ENCODE measurements at places on chromosomes 1 and 21. TPM values are rescaled to one million over a fixed set of nuclear protein-coding genes. Genes with fewer than 3 reads are reported as not detected.

The TMPRSS3 gene
- not detected for total RNA-seq

The HORMAD1 gene
- total RNA-seq, result 0.78 TPM

The AMPD1 gene
- not detected for total RNA-seq

The DNASE2B gene
- 0.16 TPM for total RNA-seq

The OSCP1 gene
- 16.4 TPM for total RNA-seq

The NFASC gene
- total RNA-seq, result 32.4 TPM

The RCSD1 gene
- 6.9 TPM for total RNA-seq

The CADM3 gene
- 112 TPM for total RNA-seq

The ATP1A2 gene
- total RNA-seq, result 47.1 TPM

The GPR3 gene
- not detected for total RNA-seq

The GJA9 gene
- total RNA-seq, result not detected

The TEDDM1 gene
- total RNA-seq, result not detected

The KCNK1 gene
- total RNA-seq, result 5.3 TPM

The RHD gene
- 0.16 TPM for total RNA-seq

DNA sequence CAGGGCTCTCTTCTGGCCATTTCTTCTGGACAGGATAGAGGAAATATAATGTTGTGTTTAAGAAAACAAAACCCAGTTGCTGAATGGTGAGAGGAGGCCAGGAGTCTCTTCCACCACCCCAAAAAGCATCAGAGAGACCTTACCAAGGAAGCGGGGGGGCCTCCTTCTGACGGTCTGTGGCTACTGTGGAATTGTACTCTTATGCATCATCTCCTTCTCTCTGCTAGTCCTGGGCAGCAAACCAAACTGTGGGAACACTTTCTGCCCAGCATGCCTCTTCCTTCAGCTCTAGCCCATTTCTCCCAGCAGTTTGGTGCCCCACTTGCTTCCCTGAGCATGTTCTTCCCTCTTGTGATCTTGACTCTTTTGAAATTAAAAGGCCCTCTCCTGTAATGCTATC is 157.7 kb downstream of the HHIPL2 start:
- no peak for DNase-seq

DNA sequence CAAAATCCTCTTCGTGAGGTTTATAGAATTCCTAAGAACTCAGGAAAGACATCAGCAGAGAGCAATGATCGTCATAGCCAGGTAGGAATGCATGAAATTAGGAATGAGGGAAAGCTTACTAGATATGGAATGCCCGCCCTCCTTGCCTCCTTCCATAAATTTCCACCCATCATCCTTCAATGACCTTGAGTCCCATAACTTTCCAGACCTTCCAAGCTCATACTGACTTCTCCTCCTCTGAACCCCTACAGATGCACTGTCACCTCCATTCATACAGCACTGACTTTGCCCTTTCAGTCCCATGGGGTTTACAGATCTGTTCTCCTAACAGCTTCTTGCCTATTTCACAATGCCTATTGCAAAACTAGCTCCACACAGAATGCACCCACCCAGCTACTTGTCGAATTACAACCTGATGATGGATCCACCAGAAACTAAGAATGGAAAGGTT is 23.8 kb upstream of the PPP1R15B start:
- DNase-seq, result no peak

DNA sequence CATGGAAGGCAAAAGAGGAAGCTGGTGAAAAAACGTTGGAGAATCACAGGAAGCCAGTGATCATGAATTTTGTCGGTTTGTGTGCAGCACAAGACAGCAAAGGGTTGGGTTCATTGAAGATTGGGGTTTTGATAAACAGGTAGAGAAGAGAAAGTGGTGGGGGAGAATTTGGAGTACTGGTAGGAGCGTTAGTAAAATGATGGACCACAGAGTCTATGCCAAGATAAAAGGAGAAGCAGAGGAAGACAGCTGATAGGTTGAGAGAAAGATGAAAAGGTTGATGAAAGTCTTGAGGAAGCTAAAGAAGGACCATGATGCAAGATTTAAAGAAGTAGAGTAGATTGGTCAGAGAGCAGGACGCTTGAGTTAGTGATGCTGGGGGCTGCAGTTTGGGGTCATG is 156.8 kb upstream of the POU3F1 start:
- DNase-seq, result no peak

DNA sequence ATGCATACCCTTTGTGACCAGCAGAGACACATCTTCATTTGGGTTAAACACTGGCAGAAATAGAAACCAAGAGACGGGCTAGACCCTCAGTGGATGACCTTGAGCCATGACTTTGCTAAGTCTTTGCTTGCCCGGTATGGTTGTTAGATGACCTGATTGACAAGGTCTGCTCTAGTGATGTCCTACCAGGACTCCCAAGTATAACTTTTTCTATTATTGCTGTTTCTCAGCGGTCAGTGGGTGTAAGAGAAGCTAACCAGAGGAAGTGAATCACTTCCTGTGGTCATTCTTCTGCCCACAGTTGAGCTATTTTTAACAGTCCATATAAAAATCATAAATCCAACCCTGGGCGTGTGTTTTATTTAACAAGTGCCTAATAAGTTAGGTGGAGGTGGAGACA is 126.2 kb upstream of the ETS2 start:
- DNase-seq, result no peak

- DNase-seq, result no peak
Measured at GRCh38 chr1:236165238-236165981, 23.1 kb downstream of the GPR137B start.

DNA sequence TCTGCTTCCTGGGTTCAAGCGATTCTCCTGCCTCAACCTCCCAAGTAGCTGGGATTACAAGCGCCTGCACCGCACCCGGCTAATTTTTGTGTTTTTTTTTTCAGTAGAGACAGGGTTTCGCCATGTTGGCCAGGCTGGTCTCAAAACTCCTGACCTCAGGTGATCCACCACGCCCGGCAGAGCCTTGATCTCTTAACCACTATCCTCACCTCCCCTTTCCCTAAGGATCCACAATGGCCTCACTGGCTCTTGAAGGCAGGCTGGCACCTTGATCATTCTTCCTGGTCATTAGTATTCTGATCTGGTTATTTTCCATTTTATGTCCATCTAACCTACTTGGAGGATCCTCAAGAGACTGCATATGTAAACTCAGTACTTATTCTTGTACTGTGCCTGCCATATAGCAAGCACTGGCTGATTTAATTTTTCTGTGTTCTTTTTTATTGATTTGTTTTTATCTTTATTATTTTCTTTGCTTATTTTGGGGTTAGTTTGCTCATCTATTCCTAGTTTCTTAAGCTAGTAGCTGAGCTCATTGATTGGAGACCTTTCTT is 6.3 kb downstream of the RCC1 start:
- no peak for DNase-seq

DNA sequence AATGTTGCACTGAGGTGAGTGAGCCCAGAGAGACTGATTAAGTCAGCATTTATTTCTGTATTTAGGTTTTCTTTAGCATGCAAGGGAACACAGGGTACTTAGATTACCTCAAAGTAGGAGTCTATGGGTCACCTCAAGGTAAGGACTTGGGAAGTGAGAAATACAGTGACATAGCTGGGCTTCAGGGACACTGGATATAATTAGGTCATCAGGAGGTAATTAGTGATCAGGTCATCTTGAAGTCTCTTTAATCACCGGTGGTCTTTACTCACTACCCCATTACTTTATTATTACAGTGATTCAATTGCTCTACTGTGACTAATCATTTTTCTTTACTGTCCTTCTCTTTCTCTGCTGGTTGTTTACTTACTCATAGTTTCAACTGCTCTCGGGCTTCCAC is 59.9 kb upstream of the KCNK1 start:
- DNase-seq, result no peak

- DNase-seq, result no peak
Measured at GRCh38 chr21:32516756-32517649, 68.3 kb downstream of the TCP10L start.

DNA sequence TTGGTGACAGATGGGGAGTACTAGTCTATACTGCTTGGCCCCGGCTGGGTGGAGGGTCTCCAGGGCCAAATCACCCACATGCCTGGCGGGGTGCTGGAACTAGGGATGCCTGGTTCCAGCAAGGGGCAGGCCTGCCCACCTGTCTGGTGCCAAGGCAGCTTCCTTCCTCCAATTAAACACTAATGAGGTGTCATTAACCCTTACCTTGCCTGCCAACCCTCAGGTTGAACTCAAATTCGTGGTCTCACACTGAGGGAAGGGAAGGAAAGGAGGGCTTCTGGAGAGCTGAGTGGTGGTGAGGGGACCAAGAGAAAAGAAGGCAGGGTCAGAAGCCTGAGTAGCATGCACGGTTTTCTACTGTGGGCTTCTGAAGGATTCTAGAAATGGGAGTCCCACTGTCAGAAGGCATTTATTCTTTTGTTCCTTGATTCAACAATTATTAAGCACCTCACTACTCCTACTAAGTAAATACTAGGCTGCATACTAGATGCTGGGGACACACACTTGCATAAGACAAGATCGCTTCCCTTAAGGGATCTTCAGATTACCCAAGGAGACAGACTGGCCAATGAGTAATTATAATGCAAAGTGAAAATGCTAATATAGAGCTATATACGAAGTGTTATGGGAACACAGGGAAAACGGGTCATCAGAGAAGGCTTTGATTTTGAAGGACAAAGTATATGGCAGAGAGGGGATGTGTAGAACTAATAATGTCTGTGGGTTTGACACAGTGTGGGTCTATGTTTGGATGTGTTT is 5.9 kb upstream of the EFNA3 start:
- DNase-seq, result no peak

- DNase-seq, result no peak
Measured at GRCh38 chr1:206516728-206516990, 9.3 kb downstream of the RASSF5 start.

GRCh38 chr1:5780324-5780716 is 211.9 kb downstream of the NPHP4 start:
- DNase-seq, result no peak

GRCh38 chr1:236663934-236664333 is 22.4 kb upstream of the ACTN2 start:
- DNase-seq, result no peak

DNA sequence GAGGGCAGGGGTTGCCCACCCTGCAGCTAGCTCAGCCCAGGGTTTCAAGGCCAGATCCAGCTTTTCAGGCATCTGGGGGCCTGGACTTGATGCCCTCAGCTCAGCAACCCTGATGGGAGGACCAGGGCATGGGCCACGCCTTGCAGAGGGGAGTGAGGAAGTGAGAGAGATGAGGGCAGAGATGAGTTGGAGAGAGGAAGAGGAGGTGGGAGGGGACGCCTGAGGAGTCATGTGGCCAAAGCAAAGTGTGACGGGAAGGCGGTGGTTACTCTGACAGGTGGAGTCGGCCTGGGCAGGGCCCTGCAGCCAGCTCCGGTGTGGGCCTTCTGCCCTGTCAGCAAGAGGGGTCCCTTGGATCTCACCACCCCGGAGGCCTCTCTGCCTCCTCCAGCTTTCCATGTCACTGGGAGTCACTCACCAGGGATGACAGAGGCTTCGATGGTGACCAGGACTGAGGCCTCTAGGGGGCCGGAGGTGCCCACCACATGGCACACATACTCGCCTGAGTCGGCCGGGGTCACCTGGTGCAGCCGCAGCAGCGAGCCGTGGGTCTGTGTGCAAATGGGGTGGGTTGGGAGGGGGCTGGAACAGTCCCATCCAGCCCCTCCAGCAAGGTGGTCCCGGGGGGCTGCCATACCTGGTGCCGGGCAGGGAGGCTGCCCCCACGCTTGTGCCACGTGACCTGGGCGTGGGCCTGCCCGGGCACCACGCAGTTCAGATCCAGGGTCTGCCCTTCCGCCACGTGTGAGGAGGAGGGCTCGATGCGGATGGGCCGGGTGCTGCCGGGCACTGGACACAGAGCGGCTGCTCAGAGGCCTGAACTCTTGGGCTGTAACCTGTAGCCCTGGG is 40.4 kb downstream of the LDLRAD2 start:
- no peak for DNase-seq

DNA sequence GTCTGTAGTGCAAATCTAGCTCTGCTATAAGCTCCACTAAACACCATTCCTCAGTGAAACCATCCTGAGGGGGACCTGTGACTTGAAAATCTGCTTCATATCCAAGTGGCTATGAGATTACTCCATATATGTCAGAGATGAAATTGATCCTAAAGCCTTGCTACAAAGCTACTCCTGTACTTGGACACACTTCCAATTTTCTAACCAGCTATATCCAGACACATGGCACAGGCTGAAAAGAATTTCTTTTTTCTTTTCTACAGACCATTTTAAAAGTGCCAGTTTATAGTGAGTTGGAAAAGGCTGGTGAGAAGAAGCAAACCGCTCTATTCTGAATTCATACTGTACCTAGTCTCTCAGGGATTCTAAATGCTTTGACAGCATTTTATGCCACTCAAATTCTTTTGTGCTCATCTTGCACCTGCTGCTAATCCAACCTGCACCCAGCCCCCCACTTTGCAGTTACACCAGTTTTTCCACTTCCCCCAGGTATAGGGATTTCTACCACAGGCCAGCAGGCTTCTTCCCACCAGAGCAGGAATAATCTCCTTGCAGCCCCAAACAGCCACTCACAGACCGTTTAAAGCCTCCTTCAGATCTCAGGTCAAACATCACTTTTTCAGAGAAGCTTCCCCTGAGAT is 112.5 kb downstream of the RERE start:
- DNase-seq, result no peak

DNA sequence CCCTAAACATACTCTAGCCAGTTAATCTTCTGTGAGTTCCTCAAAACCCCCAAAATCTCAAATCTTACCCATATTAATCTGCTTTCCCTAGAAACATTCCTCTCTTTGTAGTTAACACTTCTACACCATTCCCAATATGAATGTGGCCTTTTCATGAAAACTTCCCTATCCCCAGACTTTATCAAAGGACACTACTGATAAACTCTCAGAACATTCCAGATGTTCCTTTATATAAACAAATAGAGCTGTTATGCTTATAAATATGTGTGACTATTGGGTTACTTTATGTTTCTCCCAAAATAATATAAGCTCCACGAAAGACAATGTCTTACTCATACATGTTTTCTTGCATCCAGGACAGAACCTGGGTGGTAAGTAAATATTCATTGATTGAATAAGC is 205.4 kb upstream of the NFIA start:
- DNase-seq, result no peak

DNA sequence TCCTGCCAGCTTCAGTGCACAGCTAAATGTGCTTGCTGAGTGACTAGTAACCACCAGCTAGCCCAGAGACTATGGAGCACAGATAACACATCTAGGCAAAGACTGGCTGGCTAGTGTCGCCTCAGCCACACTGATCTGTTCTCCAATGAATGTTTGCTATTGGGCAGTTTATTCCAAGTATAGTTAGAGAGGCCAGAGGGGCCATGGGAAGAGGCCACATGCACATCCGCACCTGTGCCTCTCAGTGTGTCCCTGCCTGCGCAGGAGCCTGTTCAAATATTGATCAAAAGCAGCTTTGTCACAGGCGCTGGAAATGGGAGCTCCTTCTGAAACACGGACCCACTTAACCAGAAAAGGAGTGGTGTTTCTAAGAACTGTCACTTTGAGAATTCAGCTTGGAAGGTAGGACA is 51.3 kb upstream of the ATP1A1 start:
- no peak for DNase-seq

GRCh38 chr1:20684651-20685050 is 23.5 kb upstream of the DDOST start:
- DNase-seq, result no peak

GRCh38 chr1:245516284-245516759 is 361.5 kb downstream of the KIF26B start:
- DNase-seq, result no peak

GRCh38 chr1:206020393-206021007 is 3.2 kb downstream of the CTSE start:
- no peak for DNase-seq
